Activated CD8-positive, alpha-beta memory T cell treated with anti-CD3 and anti-CD28 coated beads for 48 hours (primary cell): ENCODE measurements at places on chromosomes 7 and 10.

GRCh38 chr7:102811942-102812678 is 63.3 kb downstream of the FAM185A start:
- DNase-seq: no peak

- DNase-seq: no peak
Observed at GRCh38 chr10:25300073-25300472, 125.3 kb downstream of the GPR158 start.

DNA sequence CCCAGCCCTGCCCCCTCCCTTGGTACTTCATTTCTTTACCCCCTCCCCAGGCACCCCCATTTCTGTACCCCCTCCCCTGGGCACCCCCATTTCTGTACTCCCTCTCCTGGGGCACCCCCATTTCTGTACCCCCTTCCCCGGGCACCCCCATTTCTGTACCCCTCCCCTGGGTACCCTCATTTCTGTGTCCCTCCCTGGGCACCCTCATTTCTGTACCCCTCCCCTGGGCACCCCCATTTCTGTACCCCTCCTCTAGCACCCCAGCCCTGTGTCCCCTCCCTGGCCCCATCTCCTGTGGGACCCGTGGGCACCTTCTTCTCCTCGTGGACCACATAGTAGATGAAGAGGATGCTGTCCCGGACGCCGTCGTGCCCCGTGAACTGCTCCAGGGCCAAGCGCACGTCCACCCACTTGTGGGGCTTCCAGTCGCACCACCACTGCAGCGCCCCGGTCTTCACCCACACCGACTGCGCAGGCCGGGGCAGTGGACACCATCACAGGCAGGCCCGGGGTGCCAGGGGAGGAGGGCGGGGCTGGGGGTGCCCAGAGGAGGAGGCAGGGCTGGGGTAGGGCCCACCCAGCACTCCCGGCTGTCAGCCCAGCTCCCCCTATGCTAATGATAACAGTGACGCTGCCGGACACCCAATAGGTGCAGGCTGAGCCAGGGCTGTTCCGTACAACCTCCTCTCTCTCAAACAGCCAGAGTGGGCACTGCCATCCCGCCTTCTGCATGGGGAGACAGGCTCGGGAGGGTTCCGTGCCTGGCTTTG is 20.4 kb downstream of the TECPR1 start:
- no peak for DNase-seq

GRCh38 chr7:21867226-21867625 is 78.5 kb downstream of the CDCA7L start:
- no peak for DNase-seq

DNA sequence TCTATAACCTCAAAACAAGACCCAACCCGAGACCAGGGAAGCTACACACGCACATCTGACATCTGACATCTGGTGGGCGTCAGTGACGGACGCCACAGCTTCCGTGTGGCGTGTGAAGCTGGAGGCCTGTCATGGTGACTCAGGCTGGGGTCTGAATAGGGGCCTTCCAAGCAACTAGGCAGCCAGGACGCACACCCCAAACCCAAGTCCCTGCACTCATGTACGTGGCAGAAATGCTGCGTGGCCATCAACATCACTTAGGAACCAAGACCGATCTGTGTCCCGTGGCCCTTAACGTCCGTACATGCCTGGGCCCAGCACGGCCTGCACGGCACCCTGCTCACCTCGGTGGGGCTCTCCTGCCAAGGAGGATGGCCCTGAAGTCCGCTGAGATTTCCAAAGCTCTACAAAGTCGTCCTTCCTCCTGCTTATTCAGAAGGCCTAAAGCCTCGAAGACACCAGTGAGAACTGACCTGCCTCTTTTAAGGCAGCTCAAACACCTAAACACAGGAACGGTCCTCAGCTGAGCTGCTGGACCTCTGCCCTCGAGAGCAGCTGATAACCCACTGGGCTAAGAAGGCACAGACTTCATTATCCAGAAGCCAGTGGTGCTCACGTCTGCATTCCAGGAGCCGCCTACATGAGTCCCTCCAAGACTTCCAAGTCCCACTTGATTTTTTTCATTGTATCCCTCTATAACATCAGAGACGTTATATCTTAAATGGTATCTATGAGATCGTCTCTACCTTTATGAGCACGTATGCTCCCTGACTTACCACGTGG is 82.5 kb downstream of the DIP2C start:
- no peak for DNase-seq
